Caco-2 (cell line): ENCODE measurements at places on chromosomes 5 and 9. TPM values are rescaled to one million over a fixed set of nuclear protein-coding genes. Genes with fewer than 3 reads are reported as not detected.

The PCDHGA6 gene
- total RNA-seq: 0.49 and 0.79 TPM in 2 replicates

GRCh38 chr5:131883984-131884383 is 61.5 kb downstream of the MEIKIN start:
- H3K27ac ChIP-seq: no peak overlapping the region
- no peak overlapping the region for H3K4me3 ChIP-seq
- H3K27me3 ChIP-seq: no peaks in the 10 kb centered on the region; the same call in 1 of the 2 replicates
- no peaks in the 10 kb centered on the region for H3K36me3 ChIP-seq
- H3K4me1 ChIP-seq: no peaks in the 10 kb centered on the region

The NR2F1 gene
- total RNA-seq: 0.70 and 1.2 TPM in 2 replicates

DNA sequence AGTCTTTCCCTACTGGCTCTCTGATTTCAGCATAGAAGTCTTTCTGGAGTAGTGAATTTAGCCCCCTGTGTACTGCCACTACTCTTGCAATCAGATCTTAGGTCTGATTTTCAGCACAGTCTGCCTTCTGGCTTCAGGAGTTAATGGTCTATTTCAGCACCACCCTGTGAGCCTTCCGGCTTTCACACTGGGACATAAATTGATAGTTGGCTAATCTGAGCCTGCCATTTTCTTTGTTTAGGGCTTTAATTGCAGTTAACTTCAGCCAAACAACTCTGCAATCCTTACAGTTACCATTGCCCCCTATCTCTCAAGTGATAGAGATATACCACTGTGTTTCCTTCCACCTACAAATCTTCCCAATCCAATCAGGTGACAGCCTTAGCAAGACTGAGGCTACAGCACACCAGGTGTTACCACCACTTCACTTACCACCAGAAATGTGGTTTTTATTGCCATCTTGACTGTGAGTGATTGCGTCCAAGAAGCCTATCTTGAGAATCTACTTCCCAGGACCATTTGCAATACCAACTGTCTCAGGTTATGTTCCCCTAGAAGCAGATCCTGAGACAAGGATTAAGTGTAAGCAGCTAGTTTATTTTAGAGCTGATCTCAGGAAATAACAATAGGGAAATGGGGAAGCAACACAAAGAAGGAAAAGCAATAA is 51.9 kb upstream of the NEK6 start:
- no peak overlapping the region for H3K27ac ChIP-seq

DNA sequence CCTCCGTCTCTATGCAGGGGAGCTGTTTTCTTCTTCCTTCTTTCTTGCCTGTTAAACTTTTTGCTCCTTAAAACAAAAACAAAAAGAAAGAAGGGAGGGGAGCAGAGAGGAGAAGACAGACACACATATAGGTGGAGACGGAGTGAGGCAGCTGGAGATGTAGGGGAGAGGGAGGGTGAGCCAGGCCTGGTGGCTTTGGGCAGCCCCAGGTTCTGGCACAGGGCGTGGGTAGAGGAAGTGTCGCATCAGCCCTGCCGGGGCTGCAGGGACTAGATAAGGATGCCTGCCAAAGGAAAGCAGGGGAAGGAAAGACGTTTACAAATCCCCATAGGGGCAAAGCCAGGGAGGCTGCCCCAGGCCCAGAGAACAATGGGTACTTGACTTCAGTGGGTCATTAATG is 38.7 kb upstream of the PTGS1 start:
- H3K36me3 ChIP-seq: no peaks in the 10 kb centered on the region; the same call in 1 of the 2 replicates
- no peak for DNase-seq
- no peak overlapping the region for H3K27ac ChIP-seq
